CD4-positive, alpha-beta T cell treated with Interleukin-4 for 1 hour (primary cell): ENCODE measurements at places on chromosomes 12 and 14.
A peak's percentile ranks its signal among the peaks of the same experiment; 100 is the strongest.

GRCh38 chr12:28159688-28160087 lies 30.6 kb upstream of the CCDC91 start:
- DNase-seq = no peak

GRCh38 chr12:53518381-53518780 lies 11.1 kb upstream of the NPFF start:
- no peak for DNase-seq

- DNase-seq = no peak
These were observed 29.7 kb downstream of the EML1 start for GRCh38 chr14:99822800-99823455.

- peak; percentile 60 for DNase-seq
These were observed 55.2 kb upstream of the CERS5 start for GRCh38 chr12:50222275-50222783.

- no peak for DNase-seq
These were observed 29.6 kb upstream of the NCOR2 start for GRCh38 chr12:124597041-124597440.

GRCh38 chr12:88698471-88698870 lies 118.2 kb upstream of the KITLG start:
- no peak for DNase-seq

DNA sequence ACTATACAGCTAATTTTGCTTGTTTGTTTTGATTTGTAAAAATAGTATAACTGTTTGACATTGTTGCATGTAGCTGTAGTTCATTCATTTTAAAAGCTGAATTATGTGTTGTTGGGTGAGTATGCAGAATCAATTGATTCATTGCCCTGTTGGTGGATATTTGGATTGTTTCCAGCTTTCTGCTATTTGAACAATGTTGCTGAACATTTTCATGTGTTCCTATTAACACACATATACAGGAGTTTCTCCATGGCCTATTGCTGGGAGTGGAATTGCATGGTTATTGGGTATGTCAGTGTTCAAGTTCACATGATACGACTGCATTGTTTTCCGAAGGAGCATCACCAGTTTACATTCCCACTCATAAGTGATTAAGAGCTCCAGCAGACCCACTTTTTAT lies 75.3 kb downstream of the SRGAP1 start:
- no peak for DNase-seq

GRCh38 chr14:22519877-22520685 lies 68.9 kb downstream of the DAD1 start:
- DNase-seq = no peak

- DNase-seq = no peak
These were observed 1.0 kb downstream of the SOCS4 start for GRCh38 chr14:55028066-55028465.

GRCh38 chr12:4293966-4294505 lies 20.5 kb downstream of the CCND2 start:
- no peak for DNase-seq

- DNase-seq = no peak
These were observed 103.3 kb upstream of the CCDC175 start for GRCh38 chr14:59679872-59680271.

GRCh38 chr14:64698903-64699302 lies 5.3 kb upstream of the PLEKHG3 start:
- peak; percentile 34 for DNase-seq

GRCh38 chr12:112096667-112097066 lies 11.9 kb downstream of the NAA25 start:
- DNase-seq = no peak

- peak; percentile 7 for DNase-seq
These were observed 904 bp upstream of the FAM177A1 start for GRCh38 chr14:35044939-35045797.

DNA sequence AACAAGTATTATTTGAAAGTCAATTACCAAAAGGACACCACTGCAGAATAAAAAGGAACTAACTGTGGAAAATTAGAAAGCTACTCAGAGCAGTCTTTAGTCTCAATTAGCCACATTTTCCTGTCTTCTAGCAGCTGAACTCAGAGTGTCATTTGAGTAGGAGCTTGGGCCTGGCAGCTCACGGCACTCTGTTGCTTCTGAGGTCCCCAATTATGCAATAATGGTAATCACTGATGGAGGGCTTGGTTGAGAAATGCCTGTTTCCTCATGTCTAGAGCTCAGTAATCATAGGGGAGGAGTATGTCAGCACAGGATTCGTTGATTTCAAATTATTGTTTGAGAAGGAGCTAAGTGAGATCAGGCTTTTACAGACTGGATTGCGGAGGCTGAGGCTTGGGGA lies 108.6 kb downstream of the VRK1 start:
- DNase-seq = peak; percentile 19

DNA sequence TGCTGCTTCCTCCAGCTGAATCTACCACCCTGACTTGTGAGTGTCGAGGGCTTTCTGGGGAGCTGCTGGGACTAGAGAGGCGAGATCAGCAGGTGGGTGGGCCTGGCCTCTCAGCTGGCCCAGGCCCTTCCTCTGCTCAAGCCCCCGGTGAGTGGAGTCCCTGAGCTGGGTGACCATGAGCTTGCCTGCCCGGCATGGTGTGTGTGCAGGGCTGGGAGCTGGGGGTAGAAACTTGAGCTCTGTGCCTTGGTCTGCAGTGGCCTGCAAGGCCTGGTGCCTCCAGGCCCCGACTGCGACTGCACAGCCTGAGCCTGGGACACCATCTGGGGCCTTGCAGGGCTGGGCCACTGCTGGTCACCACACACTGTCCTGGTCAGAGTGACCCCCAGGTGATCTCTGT lies 67.4 kb downstream of the KIF26A start:
- no peak for DNase-seq

DNA sequence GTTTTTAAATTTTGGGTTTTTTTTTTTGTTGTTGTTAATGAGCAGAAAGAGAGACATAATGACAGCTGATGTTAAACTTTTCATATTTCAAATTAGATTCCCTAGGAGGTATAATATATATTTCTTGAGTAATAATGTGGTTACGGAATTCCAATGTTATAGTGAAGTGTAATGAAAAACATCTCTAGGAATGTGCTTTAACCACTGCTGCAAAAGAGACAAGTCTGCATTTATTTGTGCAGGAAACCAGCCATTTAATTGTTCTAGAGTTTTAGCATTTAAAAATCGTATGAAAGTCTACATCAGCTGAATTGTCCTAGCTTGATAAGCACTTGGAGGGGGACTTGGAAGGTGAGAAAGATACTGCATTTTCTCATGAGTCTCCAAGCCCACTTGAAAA lies 14.3 kb downstream of the SERPINA10 start:
- no peak for DNase-seq

DNA sequence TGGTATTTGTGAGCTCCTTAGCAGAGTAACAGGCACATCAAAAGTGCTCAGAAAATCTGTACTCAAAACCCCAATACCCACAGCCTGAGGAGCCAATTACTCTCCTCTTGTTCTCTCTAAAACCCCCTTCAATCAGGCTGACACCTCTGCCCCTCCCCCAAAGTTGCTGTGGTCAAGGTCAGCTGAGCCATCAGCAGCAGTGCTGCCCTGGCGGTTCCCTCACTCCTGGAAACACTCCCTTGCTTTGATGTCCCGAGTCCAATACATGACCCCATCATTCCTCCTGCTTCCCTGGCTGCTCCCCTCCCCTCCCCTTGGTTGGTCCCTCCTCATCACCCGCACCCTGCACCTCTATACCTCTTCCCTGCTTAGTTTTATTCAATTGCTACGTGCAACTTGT lies 57.2 kb upstream of the C14orf132 start:
- no peak for DNase-seq

DNA sequence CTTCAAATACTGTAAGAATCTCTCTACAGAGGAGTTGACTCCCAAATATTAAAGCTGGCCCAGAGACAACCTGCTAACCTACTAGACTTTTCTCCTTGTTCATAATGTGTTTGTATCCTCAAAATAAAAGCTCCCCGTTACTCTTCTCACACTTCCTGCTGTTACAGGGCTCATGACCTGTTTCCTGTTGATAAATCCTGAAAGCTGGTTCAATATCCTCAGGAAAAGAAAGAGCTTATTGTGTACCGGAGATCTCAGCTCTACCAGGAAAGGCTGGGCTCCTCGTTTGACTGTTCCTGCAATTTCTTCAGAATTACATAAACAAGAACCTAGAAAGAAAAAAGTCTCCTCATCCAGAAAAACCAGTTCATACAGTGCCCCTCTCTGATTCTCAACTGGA lies 30.8 kb downstream of the CLEC1A start:
- DNase-seq = no peak

DNA sequence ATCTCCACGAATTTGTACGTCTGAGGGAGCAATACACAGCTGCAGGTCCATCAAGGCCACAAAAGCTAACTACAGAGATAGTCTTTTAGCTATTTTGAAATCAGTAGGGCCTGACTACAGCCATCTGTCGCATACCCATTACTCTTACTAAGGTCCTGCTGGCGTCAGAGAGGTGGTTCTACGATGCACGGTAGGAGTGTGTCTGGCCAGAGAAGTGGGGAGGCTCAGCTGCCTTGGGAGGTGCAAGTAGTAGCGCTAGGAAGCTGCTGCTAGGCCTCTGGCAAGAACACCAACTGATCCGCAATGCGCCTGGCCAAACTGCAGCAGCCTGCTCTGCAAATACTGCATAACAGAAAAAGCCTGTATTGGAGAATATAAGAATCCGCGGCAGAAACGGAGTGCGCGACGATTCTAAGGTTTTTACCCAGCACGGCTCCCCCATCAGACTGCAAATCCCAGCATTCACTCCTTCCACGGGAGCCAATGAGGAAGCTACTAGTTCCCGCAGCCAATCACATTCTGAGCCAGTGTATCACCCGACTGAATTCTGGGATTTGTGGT lies 743 bp upstream of the CAND1 start:
- DNase-seq = peak; percentile 95

GRCh38 chr12:29688914-29689313 lies 94.8 kb downstream of the TMTC1 start:
- DNase-seq = no peak

DNA sequence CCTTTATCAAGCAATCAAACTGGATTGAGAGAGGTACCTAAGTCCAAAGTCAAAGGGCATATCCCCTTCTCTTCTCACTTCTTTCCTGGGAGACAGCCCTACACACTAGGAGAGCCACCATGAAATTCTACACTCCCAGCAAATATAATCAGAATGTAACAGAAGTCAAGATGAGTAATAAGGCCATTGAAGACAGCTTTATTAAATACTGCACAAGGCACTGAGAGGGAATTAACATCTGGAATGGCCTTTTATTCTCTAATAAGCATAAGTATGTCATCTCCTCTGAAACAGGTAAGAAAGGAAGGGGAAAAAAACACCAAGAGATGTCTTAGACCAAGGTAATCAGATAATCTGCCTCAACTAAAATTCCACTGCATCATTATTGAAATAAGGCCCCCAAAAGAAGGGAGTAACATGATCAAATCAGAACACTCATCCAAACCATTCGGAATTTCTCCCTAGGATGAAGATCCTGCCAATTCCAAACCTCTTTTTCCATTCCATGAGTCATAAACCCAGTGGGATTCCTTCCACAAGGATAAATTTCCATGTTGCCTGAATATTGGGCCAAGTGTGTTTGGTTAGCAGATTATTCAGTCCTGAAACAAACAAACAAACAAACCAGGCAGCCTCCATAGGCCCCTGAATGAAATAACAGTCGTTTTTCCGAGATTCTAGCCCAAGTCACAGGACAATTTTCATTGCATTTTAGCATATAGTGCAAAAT lies 19.9 kb downstream of the SLC35F4 start:
- DNase-seq = no peak

DNA sequence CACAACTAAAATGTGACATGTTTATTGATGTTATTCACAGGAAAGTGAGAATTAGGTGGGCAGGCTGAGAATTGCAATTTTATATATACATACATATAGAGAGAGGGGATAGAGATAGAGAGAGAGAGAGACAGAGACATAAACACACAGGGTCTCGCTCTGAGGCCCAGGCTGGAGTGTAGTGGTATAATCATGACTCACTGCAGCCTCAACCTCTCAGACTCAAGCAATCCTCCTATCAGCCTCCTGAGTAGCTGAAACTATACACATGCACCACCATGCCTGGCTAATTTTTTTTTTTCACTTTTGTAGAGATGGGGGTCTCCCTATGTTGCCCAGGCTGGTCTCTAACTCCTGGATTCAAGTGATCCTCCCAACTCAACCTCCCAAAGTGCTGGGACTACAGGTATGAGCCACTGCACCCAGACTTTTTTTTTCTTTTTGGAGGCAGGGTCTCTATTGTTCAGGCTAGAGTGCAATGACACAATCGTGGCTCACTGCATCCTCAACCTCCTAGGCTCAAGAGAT lies 49.1 kb downstream of the R3HDM2 start:
- DNase-seq = no peak

- DNase-seq = no peak
These were observed 519.9 kb downstream of the C12orf50 start for GRCh38 chr12:87509237-87509820.

DNA sequence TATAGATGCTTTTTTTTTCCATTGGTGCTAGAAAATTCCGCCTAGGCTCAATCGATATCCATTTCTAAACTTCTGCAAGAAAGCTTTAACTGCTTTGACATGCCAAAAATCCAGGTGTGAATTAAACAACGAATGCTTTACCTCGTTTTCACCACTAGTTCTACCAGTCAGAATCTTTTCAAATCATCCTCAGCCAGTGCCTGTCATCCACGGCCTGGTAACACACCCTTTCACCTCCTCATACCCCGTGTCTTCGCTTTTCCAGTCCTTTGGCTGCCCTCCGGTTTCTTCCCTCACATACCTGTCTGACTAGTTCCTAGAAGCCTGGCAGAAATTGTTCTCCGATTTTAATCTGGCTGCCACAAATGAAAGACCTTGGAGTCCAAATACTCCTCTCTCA lies 1.4 kb upstream of the PHC1 start:
- peak; percentile 28 for DNase-seq

- DNase-seq = no peak
These were observed 525.8 kb upstream of the ATP2B1 start for GRCh38 chr12:90234472-90234871.

DNA sequence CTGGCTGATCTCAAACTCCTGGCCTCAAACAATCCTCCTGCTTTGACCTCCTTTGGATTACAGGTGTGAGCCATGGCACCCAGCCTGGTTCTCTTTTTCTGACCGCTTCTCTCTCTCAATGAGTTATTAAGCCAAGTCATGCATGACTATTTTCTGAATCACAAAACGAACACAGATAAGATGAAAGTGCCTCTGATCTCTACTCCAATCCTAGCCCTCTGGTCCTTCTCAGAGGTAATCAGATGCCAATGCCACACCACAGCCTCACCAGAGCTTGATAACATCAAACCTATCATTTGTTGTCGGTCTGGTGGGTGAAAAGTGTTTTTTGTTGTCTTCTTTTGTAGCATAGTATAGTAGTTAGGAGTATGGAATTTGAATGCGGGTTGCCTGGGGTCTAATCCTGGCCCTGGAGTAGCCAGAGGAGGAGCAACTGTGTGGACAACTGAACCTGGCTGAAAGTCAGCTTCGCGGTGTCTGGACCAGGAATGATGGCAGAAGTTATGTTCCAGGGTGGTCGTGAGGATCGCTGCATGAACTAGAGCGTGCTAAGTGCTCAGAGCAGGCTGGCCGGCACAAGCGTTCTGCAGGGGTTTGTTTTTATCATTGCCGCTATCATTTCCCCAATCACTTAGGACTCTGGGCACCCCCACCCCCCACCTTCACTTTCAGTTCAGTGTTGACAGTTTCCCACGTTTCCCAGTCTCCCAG lies 77.9 kb downstream of the SPRING1 start:
- DNase-seq = no peak

- no peak for DNase-seq
These were observed 657 bp downstream of the CBLN3 start for GRCh38 chr14:24428628-24429394.
